Stimulated activated CD4-positive, alpha-beta T cell treated with anti-CD3 and anti-CD28 coated beads, Interleukin-12 subunit alpha, Interleukin-12 subunit beta, amount 100 ng/mL, for 24 hours (primary cell): ENCODE measurements at places on chromosomes 12 and 14.

DNA sequence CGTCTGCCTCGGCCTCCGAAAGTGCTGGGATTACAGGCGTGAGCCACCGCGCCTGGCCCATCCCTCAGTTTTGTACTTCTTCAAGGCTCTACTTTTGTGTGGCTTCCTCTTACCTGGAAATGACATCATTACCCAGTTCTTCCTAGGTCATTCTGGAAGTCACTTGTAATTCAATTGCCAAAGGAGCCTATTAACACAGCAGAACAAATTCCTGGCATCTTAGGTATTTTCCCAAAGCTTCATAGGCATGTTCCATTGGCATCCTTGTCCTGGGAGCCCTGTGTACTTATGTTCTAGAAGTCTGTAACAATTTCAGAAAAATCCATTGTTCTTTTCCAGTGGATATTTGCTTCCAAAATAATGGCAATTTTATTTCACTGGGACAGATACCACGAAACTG, 60.6 kb downstream of the DAAM1 start:
- DNase-seq: no peak

- no peak for DNase-seq
Observed at GRCh38 chr12:23462546-23462945, 486.9 kb downstream of the SOX5 start.

GRCh38 chr14:104112609-104113571, 25.5 kb upstream of the KIF26A start:
- DNase-seq: no peak

DNA sequence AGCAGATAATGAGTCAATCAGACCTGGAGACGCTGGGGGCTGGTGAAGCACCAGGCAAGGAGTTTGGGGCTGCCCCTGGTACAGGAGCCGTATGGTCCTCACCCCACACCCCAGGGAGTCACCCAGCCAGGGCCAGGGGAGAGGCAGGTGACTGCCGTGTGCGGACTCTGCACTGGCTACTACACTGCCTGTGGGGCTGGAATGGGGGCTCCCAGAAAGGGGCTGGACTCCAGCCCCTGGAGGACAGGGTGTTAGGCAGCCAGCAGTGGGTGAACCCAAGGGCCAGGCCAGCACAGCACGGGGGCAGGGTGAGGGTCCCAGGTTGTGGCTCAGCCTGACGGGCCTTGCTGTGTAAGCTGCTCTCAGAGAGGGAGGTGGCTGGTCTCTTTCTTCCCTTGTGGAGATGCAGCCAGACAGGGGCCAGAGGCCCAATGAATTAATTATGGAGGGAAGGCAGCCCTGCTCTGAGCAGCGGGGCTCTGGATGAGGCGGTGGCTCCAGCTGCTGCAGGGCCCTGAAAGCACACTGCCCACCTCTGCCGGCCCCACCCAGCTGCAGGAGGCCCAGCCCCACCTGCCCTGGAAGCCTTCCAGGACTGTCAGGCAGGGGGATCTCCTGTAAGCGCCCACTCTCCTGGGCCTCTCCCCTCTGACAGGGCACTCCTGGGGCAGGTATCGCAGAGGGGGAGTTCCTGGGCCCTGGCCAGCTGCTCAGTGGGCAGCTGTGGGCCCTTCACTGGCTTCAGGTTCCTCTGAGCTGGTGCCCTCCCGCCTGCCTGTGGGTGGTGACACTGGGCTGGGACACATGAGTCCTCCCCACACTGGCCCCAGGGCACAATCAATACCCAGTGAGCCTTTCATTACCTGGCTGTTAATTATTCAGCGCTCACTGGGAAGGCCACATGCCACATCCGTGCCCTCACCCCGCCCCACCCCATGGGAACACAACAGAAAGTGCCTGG, 142.5 kb upstream of the C14orf180 start:
- DNase-seq: no peak

GRCh38 chr12:95300286-95300685, 82.7 kb downstream of the VEZT start:
- DNase-seq: no peak

- DNase-seq: no peak
Observed at GRCh38 chr14:103081951-103082350, 2.1 kb upstream of the LBHD2 start.

DNA sequence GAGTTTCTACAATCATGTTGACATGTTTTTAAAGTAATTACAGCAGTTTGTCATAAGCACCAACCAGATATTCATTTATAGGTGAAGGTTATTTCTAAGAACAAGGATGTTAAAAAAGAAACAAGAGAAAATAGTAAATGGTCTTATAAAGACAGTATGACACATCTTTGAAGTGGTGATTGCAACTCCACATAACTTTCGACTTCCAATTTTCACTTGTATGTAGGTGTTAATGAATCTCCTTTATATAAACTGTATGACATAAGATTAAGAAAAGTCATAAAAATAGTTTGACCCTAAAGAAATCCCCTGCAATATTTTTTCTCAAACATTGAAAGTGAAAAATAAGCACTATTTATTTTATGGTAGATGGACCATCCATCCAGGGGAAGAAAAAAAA, 144.8 kb upstream of the PTPRQ start:
- DNase-seq: no peak

DNA sequence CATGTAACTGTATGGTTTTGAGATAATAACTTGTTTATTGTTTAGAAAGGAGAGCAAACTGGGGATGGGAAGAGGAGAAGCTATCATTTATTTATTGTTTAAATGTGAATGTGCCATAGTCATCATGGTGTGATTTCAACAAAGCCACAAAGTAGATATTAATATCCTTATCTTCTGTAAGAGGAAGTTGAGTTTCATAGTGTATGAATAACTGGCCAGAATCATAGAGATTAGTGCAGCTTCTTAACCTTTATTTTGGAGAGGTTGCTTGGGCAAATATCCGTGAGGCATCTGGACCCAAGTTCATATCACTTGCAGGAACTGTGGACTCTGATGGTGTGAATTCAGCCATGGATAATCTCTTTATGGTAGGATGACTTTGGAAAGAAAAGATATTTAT, 26.8 kb upstream of the LYZ start:
- no peak for DNase-seq

- no peak for DNase-seq
Observed at GRCh38 chr12:122049827-122050226, 28.1 kb downstream of the BCL7A start.

DNA sequence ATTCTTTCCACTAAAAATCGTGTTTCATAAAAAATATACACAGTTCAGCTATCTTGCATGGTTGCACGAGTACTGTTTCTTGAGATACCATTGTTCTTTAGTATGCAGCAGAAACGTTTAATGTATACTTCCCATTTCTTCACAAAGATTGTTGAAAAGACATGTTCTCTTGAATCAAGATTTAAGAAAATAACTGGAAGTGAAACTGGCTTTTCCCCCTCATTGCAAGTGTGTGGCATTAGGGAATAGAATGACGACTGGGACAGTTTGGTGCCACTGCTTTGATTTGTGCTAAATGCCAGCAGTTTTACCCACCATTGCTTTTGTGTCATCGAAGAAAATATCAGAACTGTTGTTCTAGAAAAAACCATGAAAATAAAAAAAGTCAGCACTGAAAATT, 20.3 kb upstream of the DHRS2 start:
- no peak for DNase-seq

DNA sequence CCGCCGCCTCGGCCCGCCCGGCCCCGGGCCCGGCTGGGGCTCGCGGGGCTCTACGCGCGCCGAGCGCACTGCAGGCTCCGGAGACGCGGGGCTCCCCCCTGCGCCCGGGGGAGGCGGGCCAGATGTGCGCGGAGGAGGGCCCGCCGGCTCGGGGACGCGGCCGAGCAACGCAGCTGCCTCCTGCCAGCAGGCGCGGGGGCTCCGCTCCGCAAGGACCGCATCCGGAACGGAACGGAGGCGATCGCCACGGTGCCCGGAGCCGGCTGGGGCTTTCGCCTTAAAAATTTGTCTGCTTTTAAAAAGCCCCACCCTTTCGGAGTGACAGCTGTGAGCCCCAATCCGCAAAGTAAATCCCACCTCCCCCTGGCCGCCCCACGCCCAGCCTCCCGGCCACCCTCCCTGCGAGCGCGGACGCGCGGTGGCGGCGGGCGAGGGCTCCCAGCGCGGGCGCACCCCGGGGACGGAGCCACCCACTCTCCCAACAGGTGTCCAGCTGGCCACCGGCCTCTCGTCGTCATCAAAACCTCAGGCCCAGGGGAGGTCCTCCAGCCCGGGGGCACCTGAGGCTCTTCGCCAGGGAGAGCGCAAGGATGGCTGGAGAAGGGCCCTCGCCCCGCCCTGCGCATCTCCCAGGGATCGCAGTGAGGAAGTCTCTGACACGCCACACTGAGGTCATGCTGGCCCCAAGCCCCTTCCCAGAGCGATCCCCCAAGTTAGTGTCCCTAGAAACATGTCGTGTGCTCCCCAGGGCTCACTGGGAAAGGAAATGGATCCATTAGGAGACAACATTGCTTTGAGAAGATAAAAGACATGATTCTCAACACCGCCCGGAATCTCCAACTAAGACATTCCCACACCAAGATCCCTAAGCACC, at the start of gene TMEM132D:
TSS of gene TMEM132D (minus strand) at position 70 of the 874 bp plus-strand sequence.
- no peak for DNase-seq

DNA sequence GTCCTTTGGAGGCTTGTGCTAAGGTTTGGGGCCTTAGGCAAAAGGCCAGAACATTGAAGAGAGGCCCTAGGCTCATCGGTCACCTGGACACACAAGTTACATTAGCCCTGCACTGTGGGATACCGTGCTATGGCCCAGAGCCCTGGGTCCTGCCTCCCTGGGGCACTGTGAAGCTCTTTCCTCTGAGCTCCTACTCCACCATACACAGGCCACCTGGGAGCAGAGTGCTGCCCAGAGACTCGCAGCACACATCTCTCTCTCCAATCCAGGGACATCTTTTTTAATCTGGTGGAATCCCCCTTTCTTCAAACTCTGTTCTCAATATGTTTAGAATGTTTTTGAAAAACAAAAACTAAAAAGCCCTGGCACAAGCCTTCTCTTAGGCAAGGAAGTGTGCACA, 314.2 kb upstream of the RGS6 start:
- no peak for DNase-seq

DNA sequence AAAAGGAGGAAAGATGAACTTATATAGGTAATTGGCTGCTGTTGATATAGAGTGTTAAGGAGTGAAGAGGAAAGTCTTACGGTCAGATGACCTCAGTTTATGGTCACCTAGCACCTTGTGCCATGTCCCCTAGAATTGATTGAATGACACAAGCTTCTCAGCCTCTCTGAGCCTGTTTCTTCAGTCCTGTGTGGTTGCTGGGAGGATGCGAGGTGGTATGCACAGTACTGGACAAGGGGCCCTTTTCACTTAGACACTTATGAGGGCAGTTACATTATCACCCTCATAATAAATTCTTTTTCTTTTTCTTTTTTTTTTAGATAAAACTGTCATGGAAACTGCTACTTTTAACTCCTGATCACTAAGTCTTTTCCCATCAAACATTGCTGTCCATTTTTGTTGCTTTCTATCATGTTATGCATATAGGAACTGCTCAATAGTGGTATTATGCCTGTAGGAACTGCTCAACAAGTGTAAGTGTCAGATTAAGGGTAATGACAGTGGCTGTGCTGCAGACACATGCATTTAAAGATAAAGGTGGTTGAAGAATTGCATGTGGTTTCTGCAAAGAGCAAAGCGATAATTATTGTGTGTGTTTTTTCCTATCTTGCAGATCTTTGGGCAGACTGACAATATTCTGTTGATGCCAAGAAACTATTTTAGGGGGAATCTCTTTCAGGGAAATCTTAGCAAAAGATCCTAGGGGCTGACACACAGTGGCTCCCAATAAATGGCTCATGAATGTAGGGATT, 11.6 kb downstream of the ANO6 start:
- no peak for DNase-seq

DNA sequence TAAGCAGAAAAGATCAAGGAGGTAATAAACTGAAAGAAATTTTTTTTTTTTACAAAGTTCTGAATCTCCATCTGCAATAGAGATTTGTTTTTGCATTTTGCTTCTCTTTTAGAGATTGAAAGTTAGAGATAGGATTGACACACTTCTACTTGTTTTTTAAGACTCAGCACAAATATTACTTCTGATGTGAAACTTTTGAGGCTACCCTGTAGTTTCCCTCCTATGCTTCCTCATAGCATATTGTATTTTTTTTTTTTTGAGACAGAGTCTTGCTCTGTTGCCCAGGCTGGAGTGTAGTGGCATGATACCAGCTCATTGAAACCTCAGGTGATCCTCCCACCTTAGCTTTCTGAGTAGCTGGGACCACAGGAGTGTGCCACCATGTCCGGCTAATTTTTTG, 32.1 kb upstream of the SGPP1 start:
- DNase-seq: no peak

- DNase-seq: no peak
Observed at GRCh38 chr12:64587447-64587846, 22.8 kb upstream of the RASSF3 start.

DNA sequence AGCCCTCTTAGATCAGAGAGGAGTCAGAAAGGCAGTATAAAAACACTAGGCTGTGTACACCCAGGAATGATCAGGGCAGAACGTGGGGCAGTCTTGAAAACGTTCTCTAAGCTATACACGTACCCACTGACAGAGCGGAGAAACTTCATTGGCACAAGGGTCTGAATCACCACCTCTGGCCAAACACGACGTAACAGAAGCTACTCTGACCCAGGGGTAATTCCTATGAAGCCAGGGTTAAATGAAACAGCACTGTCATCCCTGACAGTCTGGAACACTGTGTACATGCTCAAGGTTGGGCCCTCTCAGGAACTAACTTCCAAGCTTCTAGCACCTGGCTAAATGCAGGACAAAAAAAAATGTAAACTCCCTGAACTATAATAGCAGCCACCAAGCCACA, 38.4 kb downstream of the PARP11 start:
- DNase-seq: no peak

GRCh38 chr12:69685810-69686209, 13.3 kb downstream of the BEST3 start:
- no peak for DNase-seq
